ENCODE measurements at places on chromosomes 12 and 14.

GRCh38 chr12:132288516-132289215, 40.7 kb downstream of the GALNT9 start:
- no peak for DNase-seq

GRCh38 chr12:56571121-56571520, 49.5 kb downstream of the RBMS2 start:
- DNase-seq = no peak

DNA sequence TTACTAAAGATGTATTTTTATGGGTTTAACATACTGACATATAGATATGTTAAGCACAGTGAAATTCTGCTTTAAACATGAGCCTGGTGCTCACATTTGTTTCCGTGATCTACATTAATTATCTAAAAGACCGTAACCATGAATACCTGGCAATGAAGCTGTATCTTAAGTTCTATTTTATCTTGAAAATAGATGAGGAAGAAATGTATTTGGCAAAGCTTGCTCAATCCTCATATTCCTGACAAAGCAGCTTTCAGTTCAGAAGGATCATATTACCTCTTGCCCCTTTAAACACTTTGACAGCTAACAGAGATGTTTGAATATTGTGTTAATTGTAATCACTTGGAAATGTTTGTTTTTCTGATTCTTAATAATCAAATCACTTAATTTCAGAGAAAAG, 9.8 kb downstream of the EPYC start:
- DNase-seq = no peak

DNA sequence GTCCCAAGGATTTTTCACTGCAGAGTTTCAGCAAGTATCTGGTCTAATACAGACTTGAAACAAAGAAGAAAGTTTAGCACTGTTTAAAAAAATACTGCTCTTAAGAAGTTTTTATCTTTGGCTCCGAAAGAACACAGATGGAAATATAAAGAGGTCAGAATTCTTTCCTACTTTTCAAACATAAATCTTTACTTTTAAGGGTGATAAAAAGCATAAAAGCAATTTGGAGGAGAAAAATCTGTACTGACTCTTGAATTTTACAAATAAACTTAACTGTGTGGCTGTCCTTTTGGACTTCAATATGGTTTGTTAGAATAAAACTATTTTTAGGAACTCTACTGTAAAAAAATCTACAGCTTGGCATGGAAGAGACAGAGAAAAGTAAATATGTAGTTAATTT, 27.6 kb upstream of the ISM2 start:
- no peak for DNase-seq

DNA sequence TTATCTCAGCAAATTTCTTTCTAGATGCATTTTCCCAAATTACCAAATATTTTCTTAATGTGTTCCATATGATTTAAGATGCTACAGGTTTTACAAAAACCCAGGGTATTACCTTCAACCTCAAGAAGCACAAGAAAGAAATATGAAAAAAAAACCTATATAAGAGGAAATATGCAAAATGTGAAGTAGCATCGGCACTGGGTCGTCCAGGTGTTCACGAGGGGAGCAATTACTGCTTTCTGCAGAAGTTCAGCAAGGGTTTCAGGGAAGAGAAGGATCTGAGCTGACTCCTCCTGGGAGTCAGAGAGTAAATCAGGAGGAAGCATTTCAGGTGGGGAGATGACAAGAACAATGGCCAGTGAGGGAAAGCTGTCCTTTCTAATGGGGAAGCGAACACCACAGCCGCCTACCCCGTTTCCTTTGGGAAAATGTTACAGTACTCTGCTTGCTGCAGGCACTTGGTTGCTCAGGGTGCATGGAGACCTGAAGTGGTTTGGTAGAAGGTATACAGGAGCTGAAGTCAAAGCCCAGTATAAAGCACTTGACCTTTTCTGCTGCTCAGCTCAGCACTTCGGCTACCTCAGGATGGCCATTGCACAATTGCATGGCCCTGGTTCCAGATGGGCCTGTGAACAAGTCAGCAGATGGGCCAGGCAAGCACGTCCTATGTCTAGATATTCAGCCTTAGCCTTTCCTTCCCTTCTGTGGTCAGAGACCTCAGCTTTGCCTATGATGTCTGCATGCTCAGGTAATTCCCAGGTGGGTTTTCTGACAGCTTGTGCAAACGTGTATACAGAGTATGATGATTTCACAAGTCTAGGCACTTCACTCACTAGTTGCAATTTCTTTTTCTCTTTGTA, 155.6 kb downstream of the PAX9 start:
- no peak for DNase-seq

DNA sequence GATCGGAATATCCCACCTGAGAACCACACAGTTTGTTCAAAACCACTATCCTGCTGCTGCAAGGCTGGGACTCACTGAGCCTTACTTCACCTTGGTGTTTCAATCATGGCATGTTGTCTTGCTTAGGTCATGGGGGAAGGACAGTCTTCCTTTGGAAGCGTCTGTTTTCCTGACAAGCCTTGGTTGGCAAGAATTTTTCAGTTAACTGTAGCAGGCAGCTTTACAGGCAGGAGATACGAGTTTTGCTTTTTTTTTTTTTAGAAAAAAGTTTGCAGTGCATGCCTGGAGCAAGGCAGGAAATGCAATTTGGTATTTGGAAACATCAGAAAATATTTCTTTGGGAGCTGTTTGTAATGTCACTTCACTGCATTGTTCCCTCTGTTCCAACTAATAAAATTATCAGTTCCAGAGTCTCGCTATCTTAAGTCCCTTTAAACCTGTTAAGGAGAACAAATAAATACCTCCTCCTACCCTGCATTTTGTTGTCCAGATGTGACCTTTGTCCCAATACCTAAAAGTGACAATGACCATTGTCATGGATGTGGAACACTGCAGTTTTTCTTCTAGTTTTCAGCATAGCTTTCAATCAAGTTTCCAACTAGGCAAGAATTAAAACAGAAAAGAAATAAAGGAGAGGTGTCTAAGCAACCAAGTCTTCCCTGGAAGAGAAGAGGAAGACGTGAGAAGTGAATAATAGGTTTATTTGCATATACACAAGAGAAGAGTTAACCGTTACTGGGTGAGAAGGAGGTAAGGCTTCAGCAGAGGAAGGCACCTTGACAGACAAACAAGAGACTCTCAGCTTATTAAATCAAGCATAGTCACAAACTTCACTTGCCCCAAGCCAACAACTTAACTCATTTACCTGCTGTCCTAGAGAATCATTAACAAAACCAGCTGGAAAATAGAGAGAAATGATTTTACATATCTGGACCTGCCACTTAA, 71.4 kb upstream of the ACTN1 start:
- DNase-seq = no peak

- DNase-seq = no peak
Observed at GRCh38 chr14:33788161-33788560, 162.7 kb downstream of the EGLN3 start.

- DNase-seq = no peak
Observed at GRCh38 chr14:79584679-79585078, 626.6 kb downstream of the DIO2 start.

DNA sequence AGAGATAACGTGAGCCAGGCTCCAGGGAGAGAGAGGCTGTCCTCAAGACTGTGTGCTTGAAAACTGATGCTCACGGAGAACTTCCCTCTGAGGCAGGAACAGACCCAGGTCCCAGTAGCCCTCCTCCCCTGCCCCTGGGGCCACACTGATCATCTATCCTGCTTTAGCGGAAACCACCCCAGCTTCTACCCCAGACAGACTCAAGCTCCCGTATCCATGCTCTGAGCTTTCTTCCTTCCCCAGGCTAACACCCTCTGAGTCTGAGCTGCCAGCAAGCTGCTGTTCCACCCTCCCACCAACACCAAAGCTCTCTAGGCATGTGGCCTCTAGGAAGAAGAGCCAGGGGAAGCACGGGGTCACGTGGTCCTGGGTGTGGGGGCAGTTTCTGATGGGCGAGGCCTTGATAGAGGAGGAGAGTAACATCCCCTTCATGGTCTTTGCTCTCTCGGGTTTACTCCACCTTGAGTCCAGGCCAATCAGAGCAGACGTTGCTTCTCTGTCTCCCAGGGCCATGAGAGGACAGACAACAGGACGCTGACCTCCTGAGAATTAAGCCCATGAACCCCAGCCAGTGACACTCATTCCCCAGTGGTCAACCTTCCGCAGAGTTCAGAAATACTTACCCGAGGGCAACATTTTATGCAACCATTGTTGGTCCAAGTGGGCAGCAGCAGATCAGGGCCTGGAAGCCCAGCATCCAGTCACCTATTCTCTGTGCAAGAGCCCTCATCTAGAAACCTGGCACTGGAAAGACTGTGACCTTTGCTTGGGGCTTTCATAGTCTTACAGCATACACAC, 1.4 kb downstream of the PCK2 start:
- no peak for DNase-seq

DNA sequence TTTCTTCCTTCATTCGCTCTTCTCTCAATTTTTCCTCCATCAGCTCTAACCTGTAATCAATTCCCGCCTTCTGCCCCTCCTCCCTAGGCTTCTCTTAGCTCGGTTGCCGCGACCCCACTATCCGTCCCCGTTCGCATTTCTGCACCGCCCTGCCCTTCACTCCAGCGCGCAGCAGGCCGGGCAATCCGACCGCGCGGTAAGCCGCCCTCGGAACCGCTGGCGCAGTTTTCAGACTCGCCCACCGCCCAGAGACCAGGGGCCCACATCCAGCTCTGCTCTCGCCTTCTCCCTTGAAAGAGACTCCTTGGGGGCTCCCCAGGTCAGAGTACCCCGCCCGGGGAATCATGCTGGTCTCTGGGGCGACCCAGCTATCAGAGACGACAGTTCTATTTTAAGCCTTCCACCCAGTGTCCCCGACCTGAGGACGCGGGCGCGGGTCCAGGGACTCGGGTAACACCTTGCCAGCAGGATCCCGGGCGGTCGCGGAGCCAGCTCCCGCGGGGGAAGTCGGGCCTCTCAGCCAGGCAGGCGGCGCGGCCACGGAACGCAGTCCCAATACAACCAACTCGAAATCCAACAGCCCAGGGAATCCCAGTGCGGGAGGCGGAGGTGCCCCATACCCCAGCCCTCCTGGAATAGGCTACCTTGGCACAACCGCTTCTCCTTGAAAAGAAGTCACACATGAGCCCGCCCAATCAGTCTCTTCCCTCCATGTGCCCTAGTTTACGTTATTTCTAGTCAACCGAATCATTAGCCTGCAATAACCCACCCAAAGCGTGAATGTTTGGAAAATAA, 5.7 kb upstream of the SLC38A4 start:
- DNase-seq = no peak

DNA sequence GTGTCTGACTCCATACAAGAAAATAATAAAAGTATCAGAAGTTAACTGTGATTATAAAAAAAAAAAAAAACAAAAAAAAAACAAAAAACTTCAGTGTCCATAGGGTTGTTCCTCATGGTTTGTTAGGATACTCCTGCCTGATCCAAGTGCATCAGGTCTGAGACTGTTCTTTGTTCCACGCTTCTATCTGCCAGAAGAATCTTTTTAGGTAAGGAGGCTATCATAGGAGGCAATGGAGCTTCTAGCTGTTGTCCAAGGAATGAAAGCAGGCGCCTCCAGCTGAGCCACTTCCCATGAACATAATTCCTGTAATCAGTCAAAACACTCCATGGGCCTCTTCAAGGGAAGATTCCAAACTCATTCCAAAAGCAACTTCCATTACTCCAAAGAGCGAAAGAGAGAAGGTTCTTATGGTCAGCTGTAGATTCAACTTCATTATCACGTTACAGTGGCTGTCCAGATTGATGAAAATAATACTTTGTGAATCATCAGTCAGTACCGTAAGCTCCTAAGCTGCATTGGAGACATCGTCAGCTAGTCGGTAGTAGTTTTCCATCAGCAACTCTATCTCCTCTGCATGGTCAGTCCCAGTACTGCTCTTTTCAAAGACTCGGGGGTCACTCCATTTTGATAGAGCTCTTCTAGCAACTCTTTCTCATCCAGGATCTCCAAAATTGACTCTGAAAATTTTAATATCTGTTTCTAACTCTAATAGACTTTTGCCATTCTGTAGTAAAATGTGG, 9.7 kb downstream of the TBC1D15 start:
- no peak for DNase-seq

DNA sequence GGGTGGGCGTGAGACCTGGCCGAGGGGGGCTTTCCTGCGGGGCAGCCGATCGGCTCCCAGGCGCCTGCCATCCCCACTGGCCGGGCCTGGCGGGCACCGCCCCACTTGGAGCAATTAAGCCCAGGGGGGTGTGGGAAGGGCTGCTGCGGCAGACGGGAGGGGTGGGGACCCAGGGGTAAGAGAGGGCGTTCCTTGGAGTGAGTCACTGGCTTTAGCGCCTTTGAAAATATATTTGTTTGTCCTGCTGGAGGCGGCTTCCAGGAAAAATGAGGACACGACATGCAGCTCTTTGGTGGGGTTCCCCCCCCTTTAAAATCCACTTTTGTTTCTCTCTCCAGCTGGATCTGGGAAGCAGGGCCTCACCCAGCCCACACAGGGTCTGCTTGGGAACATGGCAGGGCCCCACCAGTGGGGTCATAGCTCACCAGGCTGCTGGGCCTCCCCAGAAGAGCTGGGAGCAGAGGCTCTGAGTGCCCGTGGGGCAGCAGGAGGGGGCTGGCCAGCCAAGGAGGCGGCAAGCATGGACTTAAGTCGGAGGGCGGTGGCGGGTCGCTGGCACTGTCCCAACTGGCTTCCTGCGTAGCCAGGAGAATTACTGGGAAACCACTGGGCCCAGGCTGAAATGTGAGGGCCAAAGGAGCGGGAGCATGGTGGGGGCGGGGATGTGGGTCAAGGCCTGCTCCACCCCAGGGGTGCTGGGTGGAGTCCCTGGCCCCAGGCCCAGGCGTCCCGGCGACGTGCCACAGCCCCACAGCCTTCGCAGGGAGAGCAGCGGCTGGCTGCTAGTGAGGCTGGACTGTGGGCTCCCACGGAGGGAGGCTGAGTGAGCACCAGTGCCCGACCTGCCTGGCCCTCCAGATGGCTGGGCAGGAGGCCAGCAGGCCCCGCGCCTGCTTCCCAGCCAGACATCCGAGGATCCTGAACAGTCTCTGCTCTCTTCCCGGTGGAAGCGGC, 128.0 kb downstream of the RFLNA start:
- no peak for DNase-seq

- DNase-seq = no peak
Observed at GRCh38 chr14:101878822-101879528, 85.4 kb upstream of the DYNC1H1 start.

DNA sequence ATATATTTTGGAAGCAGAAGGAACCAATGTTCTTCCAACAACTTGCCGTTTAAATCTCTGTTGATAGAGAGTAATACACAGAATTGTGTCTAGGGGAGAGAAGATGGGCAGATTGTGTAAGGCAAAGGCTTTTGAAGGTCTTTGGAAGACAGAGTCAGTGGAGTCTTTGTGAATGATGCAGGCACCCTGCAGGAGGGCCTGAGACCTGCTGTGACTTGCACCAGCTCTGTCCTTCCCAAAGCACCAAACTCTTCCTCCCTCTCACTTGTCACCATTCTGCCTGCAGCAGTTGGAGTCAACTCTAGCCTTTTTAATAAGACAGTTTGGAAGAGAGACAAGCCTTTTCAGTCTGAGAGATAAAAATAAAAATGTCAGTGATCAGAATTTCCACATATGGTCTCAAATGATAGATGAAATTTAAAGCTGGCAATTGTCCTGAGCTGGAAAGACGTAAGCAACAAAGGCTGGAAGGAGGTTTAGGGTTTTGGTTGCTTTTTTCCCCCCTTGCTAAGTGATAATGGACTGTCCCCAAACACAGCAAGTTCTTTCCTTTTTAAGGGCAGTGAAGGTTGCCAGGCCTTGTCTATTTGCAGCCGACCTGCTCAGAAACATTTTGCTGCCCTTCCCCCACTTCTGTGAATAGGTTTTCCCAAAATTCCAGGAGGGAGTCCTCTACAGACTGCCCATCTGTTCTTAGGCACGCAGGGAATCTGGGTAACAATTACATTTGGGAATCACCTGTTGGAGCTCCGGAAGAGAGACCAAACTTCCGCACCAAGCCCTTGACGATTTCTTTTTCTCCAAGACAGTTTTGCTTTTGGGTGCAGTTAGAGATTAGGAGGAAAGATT, 103.0 kb upstream of the NTF3 start:
- no peak for DNase-seq

- DNase-seq = no peak
Observed at GRCh38 chr14:37894463-37894862, 299.0 kb downstream of the TTC6 start.

Data from activated CD8-positive, alpha-beta memory T cell treated with anti-CD3 and anti-CD28 coated beads for 1 hour (primary cell).